ENCODE measurements at places on chromosomes 12 and 14.

DNA sequence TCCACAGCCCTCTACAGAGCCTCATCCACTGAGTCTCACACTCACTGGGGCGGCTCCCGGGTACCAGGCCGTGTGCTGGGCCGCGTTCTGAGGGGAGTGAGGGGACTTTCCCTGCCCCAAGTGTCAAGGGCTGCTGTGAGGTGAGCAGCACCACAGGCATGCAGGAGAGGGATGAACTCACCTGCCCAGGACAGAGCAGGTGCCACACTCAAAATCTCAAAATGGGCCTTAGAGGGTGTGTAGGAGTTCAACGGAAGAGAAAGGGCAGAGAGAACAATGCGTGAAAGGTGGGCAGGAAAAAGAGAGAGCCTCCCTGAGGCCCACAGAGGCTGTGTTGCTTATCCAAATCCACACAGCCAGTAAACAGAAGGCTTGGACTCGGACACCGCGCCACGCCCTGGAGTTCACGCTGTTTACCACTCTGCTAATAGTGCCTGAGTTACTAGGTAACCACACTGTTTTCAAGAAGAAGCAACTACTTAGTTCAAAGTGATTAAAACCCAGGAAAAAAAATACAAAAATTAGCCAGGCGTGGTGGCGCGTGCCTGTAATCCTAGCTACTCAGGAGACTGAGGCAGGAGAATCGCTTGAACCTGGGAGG, 32.7 kb downstream of the TSPAN11 start:
- DNase-seq, result no peak

GRCh38 chr12:99334285-99335056, 313.1 kb upstream of the GARIN6 start:
- DNase-seq, result no peak

GRCh38 chr14:22577334-22577908, 11.6 kb downstream of the DAD1 start:
- DNase-seq, result no peak

GRCh38 chr12:131147894-131148293, 194.2 kb downstream of the ADGRD1 start:
- no peak for DNase-seq

GRCh38 chr14:61553730-61554641, 141.3 kb upstream of the HIF1A start:
- DNase-seq, result no peak

DNA sequence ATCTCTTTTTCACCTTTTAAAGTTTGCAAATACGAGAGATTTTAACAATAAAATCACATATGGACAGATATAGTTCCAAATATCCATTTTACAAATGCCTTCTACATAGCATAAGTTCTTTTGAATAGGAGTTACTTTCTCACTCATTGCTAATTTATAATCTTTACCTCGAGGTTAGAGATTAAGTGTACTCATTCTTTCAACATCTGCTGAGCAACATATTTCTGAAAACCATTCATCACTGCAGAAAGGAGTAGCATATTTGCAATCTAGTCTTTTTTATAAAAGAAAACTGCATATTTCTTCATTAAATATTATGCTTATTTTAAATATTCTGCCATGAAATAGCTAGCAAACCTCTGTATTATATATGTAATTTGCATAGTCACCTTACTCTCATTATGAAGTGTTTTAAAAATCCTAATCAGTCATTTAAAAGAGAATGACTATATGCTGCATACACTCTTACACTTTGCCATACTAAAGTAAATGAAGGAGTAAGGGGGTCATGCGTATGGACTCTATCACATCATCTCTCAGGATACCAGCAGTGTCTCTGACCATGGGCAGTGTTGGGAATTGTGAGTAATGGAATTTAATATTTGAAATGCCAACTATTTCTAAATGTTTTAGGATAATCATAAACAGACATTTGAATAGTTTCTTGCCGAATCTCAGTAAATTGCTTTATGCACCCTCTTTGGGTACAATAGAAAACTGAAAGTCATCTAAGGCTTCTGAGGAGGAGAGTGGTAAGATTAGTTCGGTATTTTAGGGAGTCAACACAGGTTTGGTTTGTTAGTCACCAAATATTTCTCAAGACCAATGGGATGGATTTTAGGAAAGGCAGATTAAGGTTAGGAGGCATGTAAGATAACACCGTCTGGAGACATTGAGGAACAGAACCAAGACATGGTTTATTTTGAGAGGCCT, 524.8 kb upstream of the ATP2B1 start:
- no peak for DNase-seq

DNA sequence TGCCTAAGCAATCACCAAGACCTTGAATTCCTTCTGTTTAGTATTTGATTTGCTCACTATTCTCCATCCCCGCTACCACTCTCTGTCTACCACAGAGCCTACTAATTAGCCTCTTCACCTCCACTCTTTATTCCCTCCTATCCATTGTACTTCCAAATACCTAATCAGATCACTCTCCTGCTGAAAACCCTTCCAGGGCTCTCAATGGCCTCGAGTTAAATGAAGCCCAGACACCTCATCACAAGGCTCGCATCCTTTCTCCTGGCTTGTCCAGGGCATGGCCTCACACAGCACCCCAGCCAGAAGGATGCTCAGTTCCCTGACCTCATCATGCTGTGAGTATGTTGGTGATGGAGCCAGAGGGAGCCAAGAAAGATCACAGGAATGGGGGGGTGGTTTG, 71.4 kb upstream of the PRMT8 start:
- DNase-seq, result no peak

- DNase-seq, result no peak
Observed at GRCh38 chr14:71541271-71541670, 391.0 kb upstream of the RGS6 start.

DNA sequence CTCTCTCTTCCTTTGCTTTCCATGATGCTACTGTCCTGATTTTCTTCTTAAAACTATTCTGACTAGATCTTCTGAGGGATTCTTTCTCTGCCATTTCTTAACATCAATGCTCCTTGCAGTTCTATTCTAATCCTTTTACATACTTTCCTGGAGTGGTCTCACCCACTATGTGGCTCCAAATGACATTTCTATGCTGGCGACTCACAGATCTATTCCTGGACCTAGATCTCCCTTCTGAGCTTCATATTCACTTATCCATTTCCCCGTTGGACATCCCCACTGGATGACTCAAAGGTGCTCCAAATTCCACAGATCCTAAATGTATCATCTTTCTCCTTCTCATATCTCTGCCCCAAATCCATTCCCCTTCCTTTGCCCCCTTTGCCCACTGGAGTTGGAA, 4.1 kb downstream of the TEP1 start:
- no peak for DNase-seq

GRCh38 chr14:97251491-97252155, 454.4 kb downstream of the VRK1 start:
- no peak for DNase-seq

GRCh38 chr14:59330455-59330854, 134.7 kb downstream of the GPR135 start:
- DNase-seq, result no peak

- no peak for DNase-seq
Observed at GRCh38 chr12:124605883-124606774, 38.7 kb upstream of the NCOR2 start.

GRCh38 chr14:25042362-25043299, 7.3 kb downstream of the STXBP6 start:
- no peak for DNase-seq

GRCh38 chr14:74963705-74964271, 8.4 kb upstream of the PGF start:
- no peak for DNase-seq

DNA sequence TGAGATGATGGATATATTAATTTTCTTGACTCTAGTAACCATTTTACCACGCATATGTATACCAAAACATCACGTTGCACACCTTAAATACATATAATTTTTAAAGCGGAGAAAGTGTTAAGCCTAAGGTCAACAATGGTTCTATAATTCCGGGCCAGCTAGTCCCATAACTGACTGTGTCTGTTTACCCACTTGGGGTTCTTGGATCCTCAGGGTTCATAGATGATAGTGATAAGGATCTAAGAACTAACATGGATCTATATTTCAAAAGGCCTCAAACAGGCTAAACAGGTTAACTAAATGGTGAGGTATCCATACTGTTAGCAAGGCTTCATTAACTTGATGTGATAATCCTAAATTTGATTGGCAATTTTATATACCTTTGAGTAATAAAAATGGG, 9.8 kb downstream of the SLC38A1 start:
- no peak for DNase-seq

- DNase-seq, result no peak
Observed at GRCh38 chr12:89721291-89721987, 12.8 kb upstream of the ATP2B1 start.

GRCh38 chr12:105892362-105892910, 246.3 kb downstream of the NUAK1 start:
- no peak for DNase-seq

DNA sequence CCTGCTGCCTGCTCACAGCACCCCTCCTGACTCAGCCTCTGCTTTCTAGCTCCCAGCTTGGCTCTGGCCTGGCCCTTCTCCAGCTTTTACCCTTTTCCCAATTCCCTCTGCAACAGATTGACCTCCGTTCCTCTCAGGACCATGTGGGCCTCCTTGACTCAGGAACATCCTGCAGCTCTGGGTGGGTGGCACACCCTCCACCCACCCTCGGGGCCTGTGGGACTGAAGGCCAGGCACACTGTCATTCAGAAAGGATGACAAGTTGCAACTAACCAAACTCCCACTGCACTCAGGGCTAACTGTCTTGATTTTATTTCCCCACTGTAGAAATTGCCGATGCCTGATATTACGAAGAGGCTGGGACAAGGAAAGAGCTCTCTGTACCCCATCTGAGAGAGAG, 59.4 kb downstream of the HELB start:
- no peak for DNase-seq

GRCh38 chr12:120093592-120094355, 22.8 kb downstream of the RAB35 start:
- peak; percentile 73 for DNase-seq

DNA sequence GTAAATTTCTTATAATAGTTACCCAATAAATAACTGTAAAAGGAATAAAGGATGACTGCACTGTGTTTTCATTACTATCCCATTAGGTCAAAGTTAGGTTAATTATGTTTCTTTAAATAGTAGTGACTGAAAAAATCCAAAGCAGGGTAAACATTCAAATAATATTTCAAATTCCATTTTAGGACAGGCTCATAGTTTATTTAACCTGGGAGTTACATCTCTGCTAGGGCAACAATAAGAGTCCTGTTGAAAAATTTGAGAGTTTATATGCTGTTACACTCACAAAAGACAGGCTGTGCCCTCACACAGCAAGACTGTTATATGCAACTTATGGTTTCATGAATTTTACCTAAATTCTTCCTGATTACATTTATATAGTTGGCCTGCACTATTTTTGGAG, 8.0 kb downstream of the ERP27 start:
- no peak for DNase-seq

DNA sequence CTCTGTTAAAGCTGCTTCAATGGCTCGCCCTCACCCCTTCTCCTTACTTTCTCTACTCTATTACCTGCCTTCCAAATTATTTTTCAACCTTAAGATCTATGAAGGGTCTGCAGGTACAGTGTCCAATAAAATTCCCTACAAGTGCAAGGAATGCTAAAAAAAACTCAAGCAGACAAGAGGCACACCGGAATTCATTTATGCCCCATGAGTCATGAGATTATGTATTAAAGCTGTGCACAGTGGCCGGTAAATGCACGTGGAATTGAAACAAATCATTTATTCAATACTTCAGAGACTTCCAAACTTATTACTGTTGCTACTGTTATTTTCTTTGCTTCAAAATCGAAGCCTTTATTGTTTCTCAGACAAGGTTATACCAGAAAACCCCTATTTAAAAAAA, 68.4 kb downstream of the ST8SIA1 start:
- DNase-seq, result no peak

GRCh38 chr12:93578221-93578620, 5.7 kb downstream of the SOCS2 start:
- DNase-seq, result no peak

GRCh38 chr14:87901236-87901635, 91.7 kb downstream of the GALC start:
- no peak for DNase-seq

DNA sequence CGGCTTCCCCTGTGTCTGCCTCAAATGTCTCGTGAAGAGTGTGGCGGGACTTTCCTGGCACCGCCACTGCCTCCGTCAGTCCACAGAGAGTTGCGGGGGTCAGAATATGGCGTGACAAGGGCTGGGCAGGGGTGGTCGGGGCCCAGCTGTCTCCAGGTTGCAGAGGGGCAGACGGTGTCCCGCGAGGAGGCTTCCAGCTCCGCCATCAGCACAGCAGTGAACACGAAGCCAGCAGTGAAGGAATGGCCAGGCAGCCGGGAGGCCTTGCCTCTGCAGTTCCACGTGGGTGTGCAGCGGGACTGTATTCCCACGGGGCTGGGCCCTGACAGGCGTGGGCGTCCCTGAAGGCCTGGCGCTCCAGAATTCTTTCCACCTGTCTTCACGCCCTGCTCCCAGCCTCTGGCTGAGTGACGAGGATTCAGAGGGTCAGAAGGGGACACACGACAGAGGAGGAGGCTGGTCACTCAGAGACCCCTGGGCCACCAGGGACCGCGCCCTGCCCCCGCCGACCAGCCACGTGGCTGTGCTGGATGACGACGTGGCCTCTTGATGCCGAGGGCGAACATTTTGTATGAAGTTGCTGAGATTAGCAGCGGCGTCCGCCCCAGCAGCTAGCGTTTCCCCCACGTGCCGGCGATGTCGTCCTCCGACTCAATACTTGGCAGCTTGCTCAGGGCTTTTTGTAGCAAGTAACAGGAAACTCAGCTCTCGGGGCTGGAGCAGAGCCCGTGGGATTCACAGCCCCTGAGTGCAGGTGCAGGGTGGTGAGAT, 25.0 kb upstream of the GALNT9 start:
- DNase-seq, result no peak

GRCh38 chr12:15819644-15820437, 30.7 kb upstream of the EPS8 start:
- no peak for DNase-seq

DNA sequence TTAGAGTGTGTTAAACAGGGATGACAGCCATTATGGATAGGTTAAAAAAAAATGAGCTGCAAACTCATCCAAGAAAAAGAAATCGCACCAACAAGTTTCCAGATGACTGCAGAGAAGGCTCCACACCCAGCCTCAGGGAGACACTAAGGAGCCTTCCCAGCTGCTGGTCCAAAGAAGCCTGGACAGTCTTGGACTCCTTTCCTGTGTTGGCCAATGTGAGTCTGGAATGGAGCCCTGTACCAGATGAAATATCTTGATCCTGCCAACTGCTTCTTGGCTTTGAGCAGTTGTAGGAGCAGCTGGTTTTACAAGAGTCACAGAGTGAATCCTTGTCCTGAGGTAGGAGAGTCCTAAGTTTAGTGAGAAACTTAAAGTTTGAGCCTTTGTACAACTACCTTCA, 44.5 kb downstream of the SLC38A1 start:
- DNase-seq, result no peak

DNA sequence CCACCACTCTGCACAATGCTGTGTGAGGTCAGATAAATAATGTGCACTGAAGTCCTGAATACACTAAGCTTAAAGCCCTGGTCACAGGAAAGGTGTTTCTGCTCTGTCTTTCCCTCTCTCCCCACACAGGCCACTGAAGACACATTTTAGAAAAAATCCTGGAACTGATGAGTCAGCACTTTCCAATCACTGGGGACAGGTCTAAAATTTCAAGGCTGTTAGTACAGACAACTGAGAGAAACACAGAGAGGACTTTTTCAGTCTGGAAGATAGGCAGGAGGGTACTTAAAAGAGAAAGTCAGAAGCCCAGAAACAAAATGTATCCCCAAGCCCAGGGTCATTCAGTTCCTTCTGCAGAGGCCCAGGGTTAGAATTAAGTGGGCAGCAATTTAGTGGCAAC, 333.9 kb upstream of the CCDC196 start:
- DNase-seq, result no peak

GRCh38 chr14:30214461-30215090, 286.9 kb upstream of the PRKD1 start:
- DNase-seq, result peak; percentile 12

- DNase-seq, result no peak
Observed at GRCh38 chr14:78186277-78186676, 16.1 kb downstream of the NRXN3 start.

All from nephron progenitor cell (in vitro differentiated cells).